Bladder microvascular endothelial cell (primary cell): ENCODE measurements at places on chromosomes 6 and 20. TPM values are rescaled to one million over a fixed set of nuclear protein-coding genes. Genes with fewer than 3 reads are reported as not detected.

Gene RNF5
- total RNA-seq = 33.4 and 34.2 TPM in 2 replicates

Gene TGM3
- total RNA-seq = not detected in 2 replicates

Gene PRSS16
- total RNA-seq = not detected in 2 replicates

Gene FKBP1C
- total RNA-seq = 0.32 and 0.38 TPM in 2 replicates

Gene GJA1
- total RNA-seq = 269 and 353 TPM in 2 replicates

Gene CRISP3
- not detected in 2 replicates for total RNA-seq

Gene MCCD1
- not detected in 2 replicates for total RNA-seq

Gene RAET1L
- total RNA-seq = not detected in 2 replicates

Gene TXLNB
- total RNA-seq = 1.1 and 1.2 TPM in 2 replicates

Gene SMAP1
- total RNA-seq = 12.0 and 18.9 TPM in 2 replicates

Gene MRPL2
- 12.0 and 17.6 TPM in 2 replicates for total RNA-seq

Gene HINT3
- 9.9 and 14.5 TPM in 2 replicates for total RNA-seq

Gene LAMA4
- 391 and 1,137 TPM in 2 replicates for total RNA-seq

Gene PRRT1
- total RNA-seq = not detected in 2 replicates

Gene TNFRSF6B
- 19.1 and 28.5 TPM in 2 replicates for total RNA-seq

Gene WFDC10B
- total RNA-seq = not detected in 2 replicates

Gene RBL1
- 7.0 and 9.7 TPM in 2 replicates for total RNA-seq

Gene DSP
- 3.9 and 59.2 TPM in 2 replicates for total RNA-seq

Gene IL20RA
- total RNA-seq = 1.0 TPM in 1 of 2 replicates, not detected in the other

Gene SPTLC3
- 0.65 and 1.0 TPM in 2 replicates for total RNA-seq

Gene BPIFA1
- total RNA-seq = not detected in 2 replicates

Gene TP53INP2
- total RNA-seq = 5.3 and 11.2 TPM in 2 replicates

Gene TSBP1
- total RNA-seq = not detected in 2 replicates

Gene PARD6B
- 0.16 and 0.82 TPM in 2 replicates for total RNA-seq

Gene RGS17
- total RNA-seq = 0.65 and 3.0 TPM in 2 replicates

Gene TULP1
- total RNA-seq = not detected in 2 replicates

Gene TBXT
- not detected in 2 replicates for total RNA-seq

Gene C6orf52
- total RNA-seq = 0.32 TPM in 1 of 2 replicates, not detected in the other

Gene DOK5
- 0.16 and 0.50 TPM in 2 replicates for total RNA-seq

Gene STMND1
- not detected in 2 replicates for total RNA-seq

Gene MACROD2
- 0.65 and 1.3 TPM in 2 replicates for total RNA-seq

Gene ZSCAN23
- total RNA-seq = 1.5 TPM in 2 replicates

Gene RIPOR3
- under 0.01 and 0.63 TPM in 2 replicates for total RNA-seq

Gene DPPA5
- total RNA-seq = not detected in 2 replicates

Gene ENPP1
- 0.31 and 0.32 TPM in 2 replicates for total RNA-seq

Gene FAM217A
- total RNA-seq = not detected in 2 replicates

Gene E2F1
- 9.4 and 14.1 TPM in 2 replicates for total RNA-seq

Gene PROKR2
- not detected in 2 replicates for total RNA-seq

Gene ADAM33
- total RNA-seq = 0.16 TPM in 1 of 2 replicates, not detected in the other

Gene PANK2
- total RNA-seq = 35.3 and 40.1 TPM in 2 replicates

Gene KIFC1
- total RNA-seq = 14.0 and 25.6 TPM in 2 replicates
